H1 (cell line): ENCODE measurements at places on chromosomes 1 and 21. TPM values are rescaled to one million over a fixed set of nuclear protein-coding genes. Genes with fewer than 3 reads are reported as not detected.

DNA sequence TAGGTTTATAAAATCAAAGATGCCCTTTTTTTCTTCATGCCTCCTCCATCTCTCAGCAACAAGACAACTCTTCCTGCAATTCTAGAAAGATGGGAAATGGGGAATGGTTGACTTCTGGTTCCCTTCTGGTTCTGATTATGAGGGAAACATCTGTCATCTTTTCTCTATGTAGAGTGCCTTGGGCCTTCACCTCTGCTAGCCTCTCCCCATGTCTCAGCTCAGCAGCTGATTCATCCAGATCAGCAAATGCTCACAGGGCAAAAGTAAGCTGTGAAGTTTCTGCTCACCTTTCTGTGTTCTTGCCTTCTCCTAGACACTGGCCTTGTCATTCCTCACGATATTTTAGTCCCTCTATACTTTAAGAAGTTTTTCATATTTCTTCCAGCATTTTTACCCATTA, 17.8 kb upstream of the BECN2 start:
- H3K4me3 ChIP-seq: no peak overlapping the region
- no peak overlapping the region for H3K27ac ChIP-seq
- H3K27me3 ChIP-seq: no peaks in the 10 kb centered on the region
- no peak for DNase-seq
- H3K4me1 ChIP-seq: no peaks in the 10 kb centered on the region

- H3K4me3 ChIP-seq: no peak overlapping the region
- no peak overlapping the region for H3K27ac ChIP-seq
- H3K36me3 ChIP-seq: peaks cover 2% of the 10 kb centered on the region
- peaks cover 24% of the 10 kb centered on the region for H3K4me1 ChIP-seq
Measured at GRCh38 chr1:204453141-204453772, 41.3 kb downstream of the PIK3C2B start.

CNIH3 gene
- 4.4 and 5.6 TPM in 2 replicates for total RNA-seq

RSPH1 gene
- total RNA-seq: 0.36 TPM in 1 of 2 replicates, not detected in the other

GRCh38 chr1:30342535-30343141, 380.7 kb downstream of the MATN1 start:
- H3K4me3 ChIP-seq: peak overlapping the region; percentile 14
- DNase-seq: no peak
- H3K27ac ChIP-seq: no peak overlapping the region
- H3K36me3 ChIP-seq: no peaks in the 10 kb centered on the region
- no peaks in the 10 kb centered on the region; the same call in 1 of the 2 replicates for H3K4me1 ChIP-seq

DNA sequence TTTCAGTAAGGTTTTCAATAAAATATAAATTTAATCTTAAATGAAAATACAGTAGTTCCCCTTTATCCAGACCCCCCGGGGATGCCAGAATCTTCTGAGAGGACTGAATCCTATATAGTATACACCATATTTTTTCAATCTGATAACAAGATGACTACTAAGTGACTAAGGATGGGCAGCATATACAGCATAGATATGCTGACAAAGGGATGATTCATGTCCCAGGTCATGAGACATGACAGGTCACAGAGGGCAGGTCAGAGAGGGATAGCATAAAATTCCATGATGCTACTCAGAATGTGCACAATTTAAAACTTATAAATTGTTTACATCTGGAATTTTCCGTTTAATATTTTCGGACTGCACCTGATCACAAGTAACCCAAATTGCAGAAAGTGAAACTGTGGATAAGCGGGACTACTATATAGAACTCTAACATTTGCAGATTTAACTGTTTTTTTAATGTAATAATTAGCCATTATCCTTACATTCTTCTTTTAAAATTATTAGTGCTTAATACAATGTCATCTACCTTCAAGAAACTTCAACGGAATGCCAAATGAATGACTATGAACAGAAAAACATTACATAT, 48.8 kb downstream of the LRRC40 start:
- no peak overlapping the region for H3K4me3 ChIP-seq
- H3K4me1 ChIP-seq: no peaks in the 10 kb centered on the region
- no peak overlapping the region for H3K27ac ChIP-seq
- no peaks in the 10 kb centered on the region for H3K36me3 ChIP-seq
- no peaks in the 10 kb centered on the region for H3K27me3 ChIP-seq

DNA sequence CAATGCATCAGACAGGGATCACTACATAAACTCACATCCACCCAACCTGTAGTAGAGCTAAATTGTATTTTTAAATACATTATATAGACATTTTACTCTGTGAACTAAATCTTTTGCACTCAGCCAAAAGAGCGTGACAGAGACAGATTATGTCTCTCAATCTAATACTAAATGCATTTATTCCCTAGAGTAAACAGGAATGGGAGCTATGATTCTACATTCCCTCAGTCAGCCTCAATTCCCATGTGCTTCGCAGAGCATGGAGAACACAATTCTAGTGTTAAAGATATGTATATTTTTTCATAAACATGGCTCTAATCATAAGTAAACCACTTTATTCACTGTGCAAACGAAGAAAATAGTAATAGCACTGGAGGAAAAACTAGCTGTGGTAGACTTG, 16.5 kb downstream of the PIGK start:
- H3K4me3 ChIP-seq: no peak overlapping the region
- no peaks in the 10 kb centered on the region for H3K27me3 ChIP-seq

KISS1 gene
- total RNA-seq: 0.88 TPM in 1 of 2 replicates, not detected in the other

SLC45A1 gene
- total RNA-seq: 1.6 and 1.7 TPM in 2 replicates

ZFYVE9 gene
- 26.4 and 26.5 TPM in 2 replicates for total RNA-seq

WNT9A gene
- total RNA-seq: 0.78 and 1.1 TPM in 2 replicates

- H3K4me3 ChIP-seq: no peak overlapping the region
- peaks cover 1% of the 10 kb centered on the region; the same call in 1 of the 2 replicates for H3K4me1 ChIP-seq
- H3K27me3 ChIP-seq: no peaks in the 10 kb centered on the region
- no peak overlapping the region for H3K27ac ChIP-seq
- no peak for DNase-seq
Measured at GRCh38 chr21:33149181-33149580, 79.2 kb downstream of the OLIG1 start.

DNA sequence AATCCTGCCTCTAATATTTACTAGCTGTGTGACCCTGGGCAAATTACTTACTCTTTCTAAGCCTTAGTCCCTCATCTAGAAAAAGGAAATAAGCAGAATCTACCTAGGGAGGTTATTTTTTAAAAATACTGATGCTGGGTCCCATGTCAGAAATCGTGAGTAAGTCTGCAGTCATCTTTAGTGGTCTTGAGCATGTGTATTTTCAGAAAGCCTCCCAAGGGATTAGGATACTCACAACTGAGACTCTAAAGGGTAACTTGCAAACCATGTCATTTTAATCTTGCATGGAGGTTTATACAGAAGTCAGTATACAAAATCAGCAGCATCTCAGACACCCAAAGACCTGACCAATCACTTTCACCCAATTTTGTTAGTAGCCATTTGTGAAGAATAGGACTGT, 43.2 kb downstream of the DSTYK start:
- H3K4me3 ChIP-seq: no peak overlapping the region
- DNase-seq: no peak
- peaks cover 2% of the 10 kb centered on the region; the same call in 1 of the 2 replicates for H3K36me3 ChIP-seq

LRRC53 gene
- not detected in 2 replicates for total RNA-seq

DNA sequence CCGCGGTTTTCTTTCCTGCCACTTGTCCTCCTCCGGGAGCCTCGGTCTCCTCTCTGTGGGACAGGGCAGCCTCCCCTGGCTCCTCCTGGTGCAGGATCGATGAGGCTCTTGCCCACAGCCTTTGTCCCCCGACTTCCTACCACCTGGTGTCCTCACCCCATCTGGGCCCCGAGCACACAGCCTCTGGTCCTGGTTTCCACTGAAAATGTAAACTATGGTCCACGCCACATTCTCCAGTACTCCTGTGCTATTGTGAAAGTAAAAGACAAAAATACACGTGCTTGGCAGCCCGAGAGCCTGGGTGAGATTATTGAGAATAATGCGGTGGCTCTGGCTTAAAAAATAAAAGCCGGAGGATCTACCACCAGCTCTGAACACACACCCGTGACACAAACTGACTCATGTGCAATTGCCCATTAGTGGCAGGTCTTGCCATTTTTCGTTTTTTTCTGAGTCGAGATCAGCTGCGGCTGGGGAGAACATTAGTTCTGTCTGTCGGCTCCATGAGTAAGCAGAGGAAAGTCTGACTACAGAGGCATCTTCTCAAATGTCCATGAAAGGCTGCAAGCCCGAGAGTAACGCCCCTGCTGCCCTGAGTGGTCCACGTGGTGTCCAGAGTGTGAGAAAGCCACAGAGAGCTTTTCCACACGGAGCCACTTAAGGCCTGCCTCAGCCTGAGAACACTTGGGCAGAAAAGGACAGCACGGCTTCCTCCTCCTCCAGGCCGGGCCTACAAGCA, 5.7 kb upstream of the COL6A2 start:
- H3K36me3 ChIP-seq: no peaks in the 10 kb centered on the region
- no peak overlapping the region for H3K4me3 ChIP-seq
- H3K27me3 ChIP-seq: peaks cover 3% of the 10 kb centered on the region; the same call in 1 of the 2 replicates

CAMSAP2 gene
- total RNA-seq: 27.6 and 28.9 TPM in 2 replicates

GRCh38 chr1:30838996-30839395, 69.6 kb downstream of the SDC3 start:
- no peaks in the 10 kb centered on the region for H3K36me3 ChIP-seq
- no peaks in the 10 kb centered on the region for H3K27me3 ChIP-seq
- H3K4me3 ChIP-seq: no peak overlapping the region
- no peak for DNase-seq
- peaks cover 9% of the 10 kb centered on the region for H3K4me1 ChIP-seq

TDRD5 gene
- total RNA-seq: 1.3 and 1.4 TPM in 2 replicates

FCER1G gene
- 0.86 TPM in 1 of 2 replicates, not detected in the other for total RNA-seq

NBPF6 gene
- not detected in 2 replicates for total RNA-seq
